ENCODE measurements at places on chromosomes 4 and X. TPM values are rescaled to one million over a fixed set of nuclear protein-coding genes. Genes with fewer than 3 reads are reported as not detected.

The H2BW2 gene
- total RNA-seq = not detected

DNA sequence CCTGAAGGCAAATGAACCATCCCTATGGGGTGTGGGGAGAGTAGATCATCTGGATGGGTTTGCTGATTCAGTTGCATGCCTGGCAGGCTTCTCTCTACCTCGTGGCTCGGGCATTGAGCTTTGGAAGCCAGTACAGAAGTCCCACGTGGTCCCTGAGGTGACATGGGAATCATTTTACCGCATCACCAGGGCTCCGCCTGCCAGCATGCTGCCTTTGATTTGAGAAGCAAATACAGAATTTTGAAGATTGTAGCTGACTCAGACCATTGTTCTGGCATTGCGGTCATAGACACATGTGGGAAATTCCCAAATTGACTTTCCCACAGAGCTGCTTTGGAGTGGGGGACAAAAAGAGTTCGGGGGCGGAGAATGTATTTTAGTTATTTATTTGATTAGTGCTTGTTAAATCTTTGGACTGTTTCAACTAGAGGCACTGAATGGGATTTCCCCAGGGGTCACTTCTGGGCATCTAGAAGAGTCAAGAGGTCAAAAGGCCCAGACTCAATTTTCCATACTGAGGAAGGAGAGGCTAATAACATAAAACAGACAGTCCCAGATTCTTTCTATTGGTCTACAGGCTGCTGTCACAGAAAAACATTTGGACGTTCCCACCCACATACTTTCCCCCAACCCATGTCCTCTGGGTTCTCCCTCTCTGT, 79.3 kb downstream of the NHSL2 start:
- H3K4me3 ChIP-seq = no peak overlapping the region
- H3K27ac ChIP-seq = no peak overlapping the region
- H3K36me3 ChIP-seq = no peaks in the 10 kb centered on the region
- H3K4me1 ChIP-seq = no peaks in the 10 kb centered on the region

DNA sequence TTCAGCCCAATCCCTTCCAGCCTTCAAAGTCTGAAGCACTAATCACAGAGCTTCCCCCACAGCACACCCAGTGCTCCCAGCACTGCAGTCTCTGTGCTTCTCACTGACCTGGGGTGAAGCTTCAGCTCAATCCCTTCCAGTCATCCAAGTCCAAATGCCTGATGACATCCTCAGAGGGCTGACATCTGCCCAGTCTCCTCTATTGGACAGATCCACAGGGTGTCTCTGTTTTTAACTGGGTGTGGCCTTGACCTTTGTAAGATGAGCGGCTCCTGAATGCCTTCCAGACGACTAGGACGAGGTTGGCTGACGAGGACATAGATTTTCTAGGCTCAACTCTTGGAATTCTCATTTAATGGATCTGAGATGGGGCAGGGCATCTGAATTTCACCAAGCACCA, 7.6 kb upstream of the SLC2A9 start:
- peaks cover 10% of the 10 kb centered on the region for H3K4me1 ChIP-seq
- no peak for DNase-seq
- no peak overlapping the region for H3K27ac ChIP-seq
- H3K4me3 ChIP-seq = no peak overlapping the region
- H3K36me3 ChIP-seq = no peaks in the 10 kb centered on the region

DNA sequence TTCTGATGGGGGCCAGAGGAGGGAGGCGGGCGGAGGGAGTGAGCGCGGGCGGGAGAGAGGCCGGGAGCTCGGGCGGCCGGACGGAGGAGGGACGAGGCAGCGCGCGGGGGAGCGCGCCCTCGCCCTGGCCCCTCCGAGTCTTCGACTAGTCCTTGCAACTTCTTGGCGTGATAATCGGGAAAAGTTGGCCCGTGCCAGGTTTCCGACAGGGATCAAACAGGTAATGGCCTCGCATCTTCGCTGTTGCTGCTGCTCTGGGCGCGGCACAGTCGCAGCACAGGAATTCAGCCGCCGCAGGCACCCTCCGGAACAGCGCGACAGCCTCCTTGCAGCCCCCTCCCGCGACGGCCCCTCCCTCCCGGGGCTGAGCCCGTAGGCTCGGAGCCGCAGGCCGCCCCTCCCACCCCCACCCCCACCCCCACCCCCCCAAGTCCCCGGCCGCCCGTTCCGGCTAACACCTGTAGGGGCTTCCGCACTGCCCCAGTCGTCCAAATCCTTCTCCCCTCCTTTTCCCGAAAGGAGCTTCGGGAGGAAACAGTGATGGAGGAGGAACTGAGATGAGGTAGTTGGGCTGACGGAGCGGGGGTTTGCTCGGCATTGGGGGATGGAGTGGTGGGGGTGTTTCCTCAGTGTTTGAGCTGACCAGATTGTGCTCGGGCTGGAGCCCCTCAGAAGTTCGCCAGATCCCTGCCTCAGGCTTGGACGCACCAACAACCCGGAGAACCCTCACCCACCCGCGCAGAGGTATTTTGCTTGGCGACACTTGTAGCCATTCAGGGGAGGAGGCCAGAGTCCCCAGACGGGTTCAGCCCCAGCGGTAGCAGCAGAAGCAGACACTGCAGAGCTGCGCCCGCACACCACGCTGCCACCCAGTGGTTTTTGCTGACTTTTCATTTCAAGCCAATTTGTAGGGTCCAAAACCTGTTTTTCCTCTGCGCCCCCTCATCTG, at the start of gene FGF13:
Gene FGF13 (minus strand): TSS at position 319 of the 949 bp plus-strand sequence. CDS start 714 bp downstream, outside the sequence.
- no peaks in the 10 kb centered on the region for H3K36me3 ChIP-seq
- DNase-seq = no peak
- H3K4me1 ChIP-seq = no peaks in the 10 kb centered on the region
- H3K27me3 ChIP-seq = peaks cover 26% of the 10 kb centered on the region
- H3K4me3 ChIP-seq = no peak within 1 kb of the TSS

DNA sequence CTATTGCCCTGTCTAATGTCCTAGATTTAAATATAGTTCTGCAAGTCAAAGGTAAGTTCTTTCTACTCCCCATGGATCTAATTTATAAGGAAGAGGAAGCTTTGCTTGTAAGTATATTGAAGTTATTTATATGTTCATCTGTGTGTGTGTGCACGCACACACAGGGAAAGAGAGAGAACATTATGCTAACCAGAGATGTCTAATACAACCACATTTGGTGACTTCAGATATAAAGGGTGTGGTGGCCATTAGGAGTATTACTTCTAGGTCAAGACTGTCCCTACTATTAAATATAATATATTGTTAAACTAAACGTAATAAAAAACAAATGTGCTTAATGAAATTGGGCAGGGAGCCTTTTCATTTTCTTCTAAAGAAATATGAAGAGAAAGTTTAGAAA, 4.1 kb downstream of the DCK start:
- peak overlapping the region; percentile 99 for H3K4me3 ChIP-seq
- no peaks in the 10 kb centered on the region for H3K27me3 ChIP-seq
- H3K4me1 ChIP-seq = peaks cover 65% of the 10 kb centered on the region
- peaks cover 83% of the 10 kb centered on the region for H3K36me3 ChIP-seq
- DNase-seq = no peak
- H3K27ac ChIP-seq = peak overlapping the region; percentile 93

DNA sequence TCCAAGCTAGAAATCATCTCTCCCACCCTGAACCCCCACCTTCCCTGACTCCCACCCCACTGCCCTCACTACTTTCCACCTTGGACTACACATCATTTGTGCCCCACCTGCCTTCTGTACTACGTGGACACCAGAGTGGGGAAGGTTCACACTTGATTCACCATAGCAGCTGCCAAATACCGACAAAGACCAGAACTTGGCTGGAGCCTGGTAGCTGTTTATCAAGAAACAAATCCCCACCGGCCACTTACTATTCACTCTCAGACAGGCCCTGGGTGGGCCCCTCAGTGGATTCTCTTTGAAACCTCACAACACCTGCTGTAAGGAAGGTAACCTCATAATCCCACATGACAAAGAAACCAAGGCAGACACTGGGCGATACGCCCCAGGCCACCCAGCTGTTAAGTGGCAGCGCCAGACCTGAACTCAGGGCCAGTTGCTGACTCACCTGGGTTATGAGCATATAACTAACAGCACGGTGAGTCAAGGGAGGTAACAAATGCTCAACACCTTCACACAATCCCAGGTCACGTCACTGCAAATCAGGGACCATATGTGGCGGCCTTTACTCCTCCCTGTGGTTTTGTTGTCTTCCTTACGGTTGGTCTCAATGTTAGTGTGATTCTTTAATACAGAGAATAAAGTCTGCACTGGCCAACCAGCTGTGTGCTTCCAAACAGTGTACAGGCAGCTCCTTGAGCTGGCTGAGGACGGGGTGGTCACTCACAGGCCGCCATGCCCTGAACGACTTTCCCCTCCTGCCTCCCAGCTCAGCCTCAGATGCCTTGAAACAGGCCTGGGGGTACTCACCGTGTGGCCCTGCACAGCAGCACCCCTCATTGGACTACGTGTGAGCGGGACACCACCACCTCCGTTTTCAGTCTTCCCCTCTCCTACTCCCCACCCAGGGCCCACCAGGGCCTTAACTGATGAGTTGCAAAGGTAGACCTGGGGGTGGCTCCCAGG, 7.5 kb downstream of the WDR1 start:
- H3K4me1 ChIP-seq = peaks cover 97% of the 10 kb centered on the region
- no peaks in the 10 kb centered on the region for H3K27me3 ChIP-seq
- H3K4me3 ChIP-seq = peak overlapping the region; percentile 38
- no peak for DNase-seq

- DNase-seq = no peak
- H3K27me3 ChIP-seq = peaks cover 8% of the 10 kb centered on the region
- H3K36me3 ChIP-seq = no peaks in the 10 kb centered on the region
- peaks cover 2% of the 10 kb centered on the region for H3K4me1 ChIP-seq
Measured at GRCh38 chrX:143634663-143635455, 1.0 kb downstream of the SLITRK4 start.

GRCh38 chrX:68878977-68879645, 50.3 kb downstream of the EFNB1 start:
- no peak for DNase-seq
- no peaks in the 10 kb centered on the region for H3K27me3 ChIP-seq
- no peak overlapping the region for H3K27ac ChIP-seq
- no peak overlapping the region for H3K4me3 ChIP-seq
- no peaks in the 10 kb centered on the region for H3K36me3 ChIP-seq

GRCh38 chrX:56733459-56734046, 4.5 kb downstream of the NBDY start:
- peak; percentile 12 for DNase-seq
- peaks cover 16% of the 10 kb centered on the region for H3K36me3 ChIP-seq
- no peaks in the 10 kb centered on the region for H3K27me3 ChIP-seq

GRCh38 chrX:3017492-3017891, 11.1 kb downstream of the ARSH start:
- H3K4me3 ChIP-seq = no peak overlapping the region
- no peak overlapping the region for H3K27ac ChIP-seq
- H3K4me1 ChIP-seq = no peaks in the 10 kb centered on the region
- H3K36me3 ChIP-seq = no peaks in the 10 kb centered on the region
- no peaks in the 10 kb centered on the region for H3K27me3 ChIP-seq
